ENCODE measurements at places on chromosomes 5 and 9. TPM values are rescaled to one million over a fixed set of nuclear protein-coding genes. Genes with fewer than 3 reads are reported as not detected.
A peak's percentile ranks its signal among the peaks of the same experiment; 100 is the strongest.

DNA sequence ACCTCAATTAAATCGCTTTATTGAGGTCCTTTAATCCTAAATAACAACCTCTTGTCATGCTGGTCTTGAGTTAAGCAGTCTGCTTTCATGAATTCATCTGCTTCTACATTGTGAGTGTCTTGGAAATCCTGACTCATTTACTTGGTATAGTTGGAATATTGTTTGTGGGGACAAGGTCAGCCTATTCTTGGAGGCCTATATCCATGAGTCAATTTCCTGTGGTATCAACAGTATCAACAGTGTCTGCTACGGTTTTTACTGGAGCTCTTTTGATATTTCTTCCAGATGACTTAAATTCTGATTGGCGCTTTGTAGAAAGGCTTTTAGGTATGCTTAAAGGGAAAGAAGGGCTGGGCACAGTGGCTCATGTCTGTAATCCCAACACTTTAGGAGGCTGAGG, 71.2 kb upstream of the PARP8 start:
- DNase-seq = no peak

DNA sequence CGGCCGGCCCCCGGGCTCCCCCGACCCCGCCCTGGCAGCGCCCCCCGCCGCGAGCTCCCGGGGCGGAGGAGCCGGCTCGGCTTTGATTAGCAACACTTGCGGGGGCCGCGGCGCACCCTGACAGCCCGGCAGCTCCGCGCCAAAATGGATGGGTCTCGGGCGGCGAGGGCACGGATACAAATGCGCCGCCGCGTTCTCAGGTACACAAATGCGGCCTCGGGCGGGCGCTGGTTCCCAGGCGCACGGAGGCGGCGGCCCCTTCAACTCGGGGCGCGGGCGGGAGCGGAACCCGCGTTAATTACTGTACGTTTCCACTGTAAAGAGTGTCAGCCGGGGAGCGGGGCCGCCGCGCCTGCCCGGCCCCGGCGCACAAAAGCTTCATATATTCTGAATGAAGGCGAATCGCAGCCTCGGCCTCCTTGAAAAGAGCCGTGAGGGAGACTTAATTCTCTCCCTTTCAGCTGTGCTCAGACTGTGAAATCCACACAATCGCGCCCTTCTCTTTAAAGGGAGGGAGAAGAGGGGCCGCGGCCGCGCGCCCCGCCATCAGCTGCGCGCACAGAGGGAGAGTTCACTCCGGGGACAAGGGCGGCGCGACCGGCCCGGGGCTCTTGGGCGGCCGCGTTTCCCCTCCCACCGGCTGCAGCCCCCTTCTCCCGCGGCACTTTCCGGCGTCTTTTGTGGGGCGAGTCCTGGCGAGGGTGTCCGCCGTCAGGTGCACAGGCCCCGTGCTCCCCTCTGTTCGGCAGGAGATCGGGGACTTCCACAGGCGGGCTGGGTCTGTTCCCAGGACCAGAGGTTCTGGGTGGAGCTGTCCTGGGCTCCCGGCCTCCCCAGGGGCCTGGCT, 27.0 kb downstream of the MSX2 start:
- DNase-seq = no peak

DNA sequence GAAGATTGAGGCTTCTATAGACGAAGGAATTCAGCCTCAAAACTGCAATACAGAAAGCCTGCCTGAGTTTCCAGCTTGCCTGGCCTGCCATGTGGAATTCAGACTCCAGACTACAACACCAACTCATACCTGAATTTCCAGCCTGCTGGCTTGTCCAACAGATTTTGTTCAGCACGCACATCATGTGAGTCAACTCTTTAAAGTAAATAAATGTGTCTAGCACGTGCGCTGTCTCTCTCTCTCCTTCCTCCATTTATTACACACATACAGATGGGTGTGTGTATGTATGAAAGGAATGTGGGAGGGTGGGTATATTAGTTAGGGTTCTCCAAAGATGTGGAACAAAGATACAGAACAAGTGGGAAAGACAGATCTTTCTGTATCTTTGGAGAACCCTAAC, 82.4 kb upstream of the TAS2R1 start:
- DNase-seq = no peak

DNA sequence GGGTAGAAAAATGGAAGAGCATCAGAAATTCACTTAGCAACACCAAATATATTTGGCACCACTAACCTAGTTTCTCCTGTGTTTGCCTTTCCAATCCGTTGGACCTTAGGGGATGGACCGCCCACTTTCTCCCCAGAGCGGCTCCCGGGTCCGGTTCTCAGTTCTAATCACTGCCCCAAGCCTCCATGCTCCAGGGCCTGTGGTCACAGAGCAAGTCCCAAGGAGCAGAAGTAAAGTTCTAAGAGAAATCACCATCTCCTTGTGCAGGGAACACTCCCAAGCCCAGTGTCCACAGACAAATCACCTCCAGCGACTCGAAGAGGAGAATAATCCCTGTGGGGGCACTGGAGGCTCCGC, 728 bp upstream of the SLC1A1 start:
- DNase-seq = no peak

GRCh38 chr5:10264604-10265003, 14.5 kb downstream of the CCT5 start:
- no peak for DNase-seq

GRCh38 chr5:122182491-122182921, 53.2 kb downstream of the ZNF474 start:
- peak; percentile 51 for DNase-seq

The MEIKIN gene
- not detected for total RNA-seq

GRCh38 chr5:153399595-153399994, 90.9 kb upstream of the GRIA1 start:
- no peak for DNase-seq

The ANXA2R gene
- total RNA-seq = 4.4 TPM

GRCh38 chr5:180898621-180899246, at the start of gene BTNL8:
BTNL8 (plus strand) TSS chr5:180899159; CDS start chr5:180899311, 152 bp downstream.
- no peak for DNase-seq

- no peak for DNase-seq
These were observed 8.3 kb downstream of the CAMK4 start for GRCh38 chr5:111232311-111233051.

The CD74 gene
- 1,068 TPM for total RNA-seq

GRCh38 chr5:73591102-73591695, 25.7 kb downstream of the UTP15 start:
- DNase-seq = peak; percentile 73

DNA sequence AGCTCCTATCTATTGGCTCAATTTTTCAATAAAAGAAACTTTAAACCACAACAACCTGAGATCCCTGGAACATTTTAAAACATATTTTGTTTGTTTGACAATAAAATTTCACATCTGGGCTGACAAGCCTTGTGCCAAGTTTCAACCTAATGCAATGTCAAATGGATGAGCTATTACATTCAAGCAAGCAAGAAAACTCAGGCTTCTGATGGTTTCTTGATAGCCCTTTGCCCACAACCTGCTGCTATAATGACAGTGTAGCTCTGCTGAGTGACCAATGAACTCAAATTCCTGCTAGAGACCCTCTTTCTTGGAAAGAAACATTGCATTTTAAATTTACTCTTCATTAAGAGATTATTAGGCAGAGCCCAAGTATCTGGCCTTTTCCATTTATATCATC, 472.9 kb downstream of the ARHGEF28 start:
- DNase-seq = no peak

Measured in ureter (tissue), 1 donor.